ENCODE measurements at places on chromosomes 16 and 17.
A peak's percentile ranks its signal among the peaks of the same experiment; 100 is the strongest.

- DNase-seq, result no peak
These were observed 3.7 kb upstream of the CACNA1H start for GRCh38 chr16:1149101-1149636.

GRCh38 chr17:44272321-44272951 lies 4.5 kb upstream of the SLC4A1 start:
- DNase-seq, result no peak

- DNase-seq, result no peak
These were observed 185.1 kb downstream of the RPTOR start for GRCh38 chr17:80729761-80730160.

- DNase-seq, result no peak
These were observed 660 bp downstream of the RHBDF1 start for GRCh38 chr16:71540-72401.

DNA sequence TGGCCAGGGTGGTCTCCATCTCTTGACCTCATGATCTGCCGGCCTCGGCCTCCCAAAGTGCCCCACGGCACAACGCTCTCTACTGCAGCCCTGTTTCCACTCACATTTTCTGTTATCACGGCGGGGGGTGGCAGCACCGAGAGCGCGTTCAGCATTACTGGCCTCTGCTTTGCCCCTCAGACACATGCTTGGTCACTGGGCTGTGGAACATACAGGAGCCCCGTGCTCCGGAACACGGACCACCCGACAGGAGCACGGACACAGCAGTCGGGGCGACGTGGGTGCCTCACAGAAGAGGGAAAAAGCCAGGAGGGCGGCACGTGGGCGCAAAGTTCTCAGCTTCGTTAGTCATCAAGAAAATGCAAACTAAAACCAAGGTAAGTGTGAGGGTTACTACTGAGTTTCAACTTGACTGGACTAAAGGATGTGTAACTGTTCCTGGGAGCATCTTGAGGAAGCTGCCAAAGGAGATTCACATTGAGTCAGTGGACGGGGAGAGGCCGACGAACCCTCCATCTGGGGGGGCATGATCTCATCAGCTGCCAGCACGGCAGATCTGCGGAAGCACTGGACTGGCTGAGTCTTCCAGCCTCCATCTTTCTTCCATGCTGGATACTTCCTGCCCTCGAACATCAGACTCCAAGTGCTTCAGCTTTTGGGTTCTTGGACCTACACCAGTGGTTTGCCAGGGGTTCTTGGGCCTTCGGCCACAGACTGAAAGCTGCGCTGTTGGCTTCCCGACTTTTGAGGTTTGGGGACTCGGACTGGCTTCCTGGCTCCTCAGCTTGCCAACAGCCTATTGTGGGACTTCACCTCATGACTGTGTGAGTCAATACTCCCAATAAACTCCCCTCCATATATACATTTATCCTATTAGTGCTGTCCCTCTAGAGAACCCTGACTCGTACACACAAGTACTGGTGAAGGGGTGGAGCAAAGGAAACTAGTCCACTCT lies 106.8 kb downstream of the ZNF778 start:
- no peak for DNase-seq

DNA sequence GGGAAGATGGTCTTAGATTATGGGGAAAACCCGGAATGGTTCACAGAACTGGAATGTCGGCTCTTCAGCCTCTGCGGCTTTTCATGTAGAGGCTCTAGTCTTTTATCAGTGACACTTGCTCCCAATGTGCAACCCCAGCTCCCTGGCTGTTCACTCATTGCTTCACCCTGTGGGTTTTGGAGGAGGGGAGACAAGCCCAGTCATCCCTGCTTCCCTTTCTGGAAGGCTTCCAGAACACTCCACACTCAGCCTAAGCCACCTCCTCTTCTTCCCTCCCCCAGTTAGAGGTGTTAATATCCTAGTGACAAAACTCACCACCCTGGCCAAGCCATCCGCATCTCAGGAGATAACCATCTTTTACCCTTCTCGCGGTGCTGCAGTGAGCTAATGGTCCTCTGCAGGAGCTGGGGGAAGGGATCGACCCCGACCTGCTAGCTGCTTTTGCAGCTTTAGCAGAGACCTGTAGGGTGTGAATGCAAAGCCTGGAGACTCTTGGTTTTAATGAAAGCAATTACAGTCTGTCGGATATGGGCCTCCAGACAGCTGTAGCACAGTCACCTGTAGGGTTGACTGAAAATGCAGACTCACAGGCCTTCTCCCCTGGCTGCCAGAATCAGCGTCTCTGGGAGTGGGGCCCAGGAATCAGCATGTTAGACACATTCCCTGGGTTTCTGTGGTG lies 24.3 kb upstream of the LASP1NB start:
- peak; percentile 63 for DNase-seq

DNA sequence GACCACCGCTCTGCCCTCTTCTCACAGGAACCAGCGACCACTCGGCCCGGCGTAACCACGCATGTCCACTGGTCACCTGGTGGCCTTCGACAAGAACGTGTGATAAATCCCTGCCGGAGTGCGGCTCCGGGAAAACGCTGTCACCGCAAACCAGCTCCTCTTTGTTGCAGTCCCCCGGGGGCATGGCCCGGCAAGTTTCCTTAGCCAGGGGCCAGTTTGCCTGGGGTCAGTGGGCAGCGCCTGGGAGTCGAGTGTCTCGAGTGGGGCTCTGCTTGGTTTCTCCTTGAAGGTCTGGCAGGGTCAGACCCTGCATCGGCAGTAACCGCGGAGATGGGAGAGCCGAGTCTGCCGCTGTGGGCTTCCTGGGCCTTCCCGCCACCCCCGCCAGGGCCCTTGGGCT lies 52.5 kb downstream of the JPH3 start:
- no peak for DNase-seq

DNA sequence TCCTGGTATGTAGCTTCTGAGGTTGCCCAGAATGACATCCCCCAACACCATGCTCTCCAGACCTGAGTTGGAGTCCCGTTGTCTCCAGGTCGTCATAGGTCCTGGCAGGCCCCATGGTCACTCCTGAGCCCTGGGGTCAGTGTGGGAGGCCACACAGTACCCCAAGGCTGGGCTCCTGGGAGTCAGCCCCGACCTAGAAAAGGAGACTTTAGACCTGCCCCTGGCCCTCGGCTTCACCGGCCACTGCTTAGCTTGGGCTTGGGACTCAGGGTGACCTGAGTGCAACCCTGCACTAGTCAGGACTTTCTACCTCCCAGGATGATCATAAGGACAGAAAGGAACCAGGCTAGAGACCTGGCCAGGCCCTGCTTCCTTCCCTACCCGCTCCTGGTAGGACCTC lies 65.8 kb downstream of the PRMT7 start:
- no peak for DNase-seq

DNA sequence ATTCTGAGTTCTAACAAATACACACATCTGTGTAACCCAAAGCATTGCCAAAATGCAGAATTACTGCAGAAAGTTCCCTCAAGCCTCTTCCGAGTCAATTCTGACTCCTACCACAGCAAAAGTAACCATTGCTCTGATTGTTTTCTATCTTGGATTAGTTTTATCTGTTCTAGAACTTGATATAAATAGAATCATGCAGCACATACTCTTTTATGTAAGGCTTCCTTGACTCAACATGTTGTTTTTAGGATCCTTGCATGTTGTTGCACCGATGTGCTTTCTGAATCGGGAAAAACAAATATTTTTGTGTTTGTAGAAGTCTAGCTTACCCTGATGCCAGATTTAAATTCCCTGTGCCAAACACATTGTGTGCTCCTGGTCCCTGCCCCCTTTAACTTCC lies 140.4 kb downstream of the CDH13 start:
- DNase-seq, result no peak

DNA sequence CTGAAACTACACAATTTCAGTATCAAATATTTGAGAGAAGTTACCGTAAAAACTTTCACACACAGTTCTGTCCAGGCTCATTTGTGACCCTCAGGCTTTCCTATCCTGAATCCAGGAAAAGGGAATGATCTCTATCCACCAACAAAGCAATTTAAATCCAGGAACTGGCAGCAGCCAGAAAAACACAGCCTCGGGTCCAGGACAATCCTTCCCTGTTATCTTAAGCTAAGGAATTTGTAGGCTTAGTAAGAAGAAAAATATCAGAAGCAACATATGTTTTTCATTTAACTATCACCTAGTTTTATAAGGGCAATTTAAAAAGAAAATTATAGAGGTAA lies 47.1 kb downstream of the TEX2 start:
- DNase-seq, result no peak

DNA sequence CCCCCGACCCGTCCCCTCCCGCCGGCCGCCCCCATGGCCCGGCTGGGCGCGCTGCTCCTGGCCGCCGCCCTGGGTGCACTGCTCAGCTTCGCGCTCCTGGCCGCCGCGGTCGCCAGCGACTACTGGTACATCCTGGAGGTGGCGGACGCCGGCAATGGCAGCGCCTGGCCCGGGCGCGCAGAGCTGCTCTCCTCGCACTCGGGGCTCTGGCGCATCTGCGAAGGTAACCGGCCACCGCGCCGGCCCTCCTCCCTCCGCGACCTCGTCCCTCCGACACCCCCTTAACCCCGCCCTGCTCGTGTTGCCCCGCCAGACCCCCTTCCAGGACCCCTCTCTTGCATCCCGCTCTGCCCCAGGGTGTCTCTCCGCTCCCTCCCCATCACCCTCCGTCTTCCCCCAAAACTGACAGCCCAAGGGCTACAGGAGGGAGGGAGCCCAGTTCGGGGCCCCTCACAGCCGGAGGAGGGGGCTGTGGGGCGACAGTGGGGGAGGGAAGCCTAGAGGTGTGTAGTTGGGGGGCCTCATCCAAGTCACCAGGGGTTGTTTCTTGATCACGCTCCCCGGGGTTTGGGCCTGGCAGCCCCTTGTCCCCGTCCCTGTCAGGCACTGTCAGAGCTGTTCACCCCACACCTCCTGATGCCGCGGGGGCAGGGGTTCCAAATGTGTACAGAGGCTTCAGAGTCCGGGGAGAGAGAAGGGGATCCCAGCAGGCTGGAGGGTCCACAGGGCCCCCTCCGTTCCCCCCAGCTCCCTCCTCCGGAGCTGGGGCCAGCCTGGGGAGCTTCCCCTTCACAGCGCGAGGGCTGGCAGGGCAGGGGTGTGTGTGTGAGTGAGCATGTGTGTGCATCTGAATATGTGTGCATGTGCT lies 794 bp downstream of the TMEM235 start:
- DNase-seq, result peak; percentile 19

DNA sequence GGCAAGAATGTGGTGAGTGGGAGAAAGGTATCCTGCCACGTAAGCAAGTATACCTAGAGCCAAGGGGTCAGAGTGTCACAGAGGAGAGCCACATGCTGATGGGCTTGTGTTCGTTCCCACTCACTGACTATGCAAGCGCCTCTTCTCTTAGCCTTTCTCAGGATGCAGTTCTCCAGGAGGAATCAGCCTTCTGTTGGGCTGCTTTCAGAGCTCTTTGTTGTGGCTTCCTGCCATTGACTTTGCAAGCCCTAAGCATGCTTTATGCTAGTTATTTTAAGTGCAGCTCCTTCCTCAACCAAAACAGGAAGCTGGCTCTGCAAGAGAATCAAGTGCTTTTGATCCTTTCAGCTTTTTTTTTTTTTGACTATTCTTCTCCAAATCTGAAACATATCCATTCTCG lies 66.6 kb downstream of the SIAH1 start:
- DNase-seq, result peak; percentile 57

- DNase-seq, result no peak
These were observed 5.3 kb upstream of the C1QBP start for GRCh38 chr17:5444209-5444608.

DNA sequence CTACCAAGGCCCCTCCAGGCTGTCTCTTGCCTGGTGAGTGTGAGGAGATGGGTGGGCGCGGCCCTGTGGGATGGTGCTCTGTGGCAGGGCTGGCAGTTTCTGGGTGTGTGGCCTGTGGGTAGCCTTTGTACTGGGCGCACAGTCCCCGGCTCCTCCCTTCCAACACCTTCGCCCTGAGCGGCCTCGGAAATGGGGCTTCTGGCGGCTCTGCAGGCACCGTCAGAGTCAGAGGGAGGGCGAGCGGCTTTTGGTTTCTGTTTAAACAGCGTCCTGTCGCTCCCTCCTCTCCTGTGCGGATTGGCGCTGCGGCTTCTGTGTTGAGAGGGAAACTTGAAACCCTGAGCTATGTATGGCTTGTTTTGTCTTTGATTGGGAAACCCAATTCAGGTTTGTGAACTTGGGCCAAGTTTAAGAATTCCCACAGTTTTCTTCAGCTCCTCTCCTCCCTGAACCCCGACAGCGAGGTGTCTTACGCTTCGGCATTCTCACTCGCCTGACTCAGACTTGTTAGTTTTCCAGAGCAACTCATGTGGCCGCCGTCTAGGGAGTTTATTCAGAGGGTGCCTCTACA lies 8.3 kb upstream of the ZNF750 start:
- DNase-seq, result peak; percentile 60

DNA sequence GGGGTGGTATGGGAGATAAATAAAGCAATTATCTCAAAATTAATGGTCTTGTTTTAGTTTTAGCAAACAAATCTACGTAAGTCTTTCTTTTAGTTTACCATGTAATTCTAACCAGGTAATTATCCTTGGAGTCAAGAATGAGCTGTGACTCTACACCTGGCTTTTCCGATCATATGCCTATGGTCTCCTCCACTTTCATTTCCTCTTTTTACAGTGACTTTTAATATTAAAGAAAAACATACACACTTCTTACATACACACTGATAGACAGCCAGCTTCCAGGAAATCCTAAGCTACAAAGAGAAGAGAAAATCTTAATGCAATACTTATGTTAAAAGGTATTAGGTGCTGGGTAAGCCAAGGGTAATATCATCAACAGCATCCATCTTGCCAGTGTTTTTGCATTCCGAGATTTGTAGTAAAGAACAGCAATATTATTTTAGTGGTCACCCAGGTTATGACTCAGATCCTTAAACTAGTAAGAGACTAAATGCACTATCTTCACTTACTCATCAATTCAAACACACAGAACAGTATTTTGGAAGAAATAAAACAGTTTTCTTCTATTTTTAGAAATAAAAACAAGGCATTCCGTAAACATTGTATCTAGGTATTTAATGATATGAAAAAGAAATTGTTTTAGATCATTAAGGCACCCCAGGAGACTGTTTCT lies 4.4 kb upstream of the IRX5 start:
- DNase-seq, result no peak

DNA sequence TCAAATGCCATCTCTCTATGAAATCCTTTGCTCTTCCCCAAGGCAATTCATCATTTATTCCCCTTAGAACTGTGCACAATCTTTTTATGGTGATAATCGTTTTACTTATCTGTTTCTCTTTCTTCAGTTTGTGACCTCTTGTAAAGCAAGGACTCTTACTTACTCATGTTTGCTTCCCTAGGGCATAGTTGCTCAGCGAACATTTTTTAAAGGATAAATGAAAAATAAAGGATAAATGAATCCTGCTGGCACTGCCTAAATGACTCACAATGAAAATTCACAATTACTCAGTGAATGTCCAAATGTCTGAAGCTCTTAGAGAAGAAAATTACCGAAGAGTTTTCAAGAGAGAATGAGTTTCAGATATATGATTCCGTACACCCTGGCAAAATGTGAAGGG lies 671.7 kb downstream of the CDH11 start:
- no peak for DNase-seq

- no peak for DNase-seq
These were observed 19.0 kb downstream of the TRPV1 start for GRCh38 chr17:3590231-3590630.

GRCh38 chr16:1701216-1701878 lies 4.6 kb upstream of the MAPK8IP3 start:
- no peak for DNase-seq

GRCh38 chr17:44198721-44199552 lies 747 bp downstream of the ATXN7L3 start:
- DNase-seq, result peak; percentile 67
